ENCODE measurements at places on chromosomes 7 and 10. TPM values are rescaled to one million over a fixed set of nuclear protein-coding genes. Genes with fewer than 3 reads are reported as not detected.
A peak's percentile ranks its signal among the peaks of the same experiment; 100 is the strongest.

- no peak for DNase-seq
Observed at GRCh38 chr10:114758331-114758730, 63.2 kb upstream of the FHIP2A start.

- no peak for DNase-seq
Observed at GRCh38 chr10:95655571-95656290, 780 bp downstream of the ALDH18A1 start.

DNA sequence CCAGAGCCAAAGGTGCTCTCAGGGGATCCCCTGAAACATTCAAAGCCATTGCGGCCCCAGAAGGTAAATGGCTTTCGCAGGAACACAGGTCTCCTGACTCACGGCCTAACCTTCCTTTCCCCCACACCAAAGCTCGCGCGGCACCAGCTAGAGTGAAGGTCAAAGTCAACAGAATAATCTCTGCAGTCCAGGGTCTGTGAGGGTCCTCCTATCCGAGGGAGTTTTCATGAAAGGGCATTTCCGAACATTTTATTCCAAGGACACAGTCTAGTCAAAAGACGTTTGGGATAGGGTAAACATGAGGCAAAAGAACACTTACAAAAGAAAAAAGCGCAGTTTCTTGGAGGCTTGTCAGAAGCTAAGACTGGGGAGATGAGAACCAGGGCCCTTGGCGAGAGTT lies 559 bp upstream of the STEAP2 start:
- DNase-seq: peak; percentile 14

DNA sequence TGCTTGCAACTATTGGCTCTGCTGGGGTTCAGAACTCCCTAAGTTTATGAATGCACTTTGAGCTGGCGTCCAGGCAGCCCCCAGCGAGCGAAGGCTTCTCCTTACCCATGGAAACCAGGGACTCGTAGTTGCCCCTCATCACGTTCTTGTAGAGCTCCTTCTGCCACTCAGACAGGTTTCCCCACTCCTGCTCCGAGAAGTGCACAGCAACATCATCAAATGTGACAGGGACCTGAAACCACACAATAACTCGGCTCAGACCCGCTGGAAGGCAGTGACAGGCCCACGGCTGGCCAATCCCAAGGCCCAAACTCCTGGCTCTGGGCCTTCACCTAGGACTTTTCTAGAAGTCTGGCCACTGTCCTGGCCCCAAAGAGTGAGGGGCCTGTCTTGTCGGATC lies 6.9 kb downstream of the ZNF777 start:
- no peak for DNase-seq

The PHTF2 gene
- total RNA-seq: 18.5 TPM

The NEBL gene
- total RNA-seq: 522 TPM

The RPEL1 gene
- not detected for total RNA-seq

The FAM25C gene
- not detected for total RNA-seq

The CLRN3 gene
- not detected for total RNA-seq

The RNF32 gene
- 1.3 TPM for total RNA-seq

The KCNIP2 gene
- 368 TPM for total RNA-seq

The PCLO gene
- 3.8 TPM for total RNA-seq

Data from right cardiac atrium (tissue), 5 donors.